ENCODE measurements at places on chromosomes 3 and 15.

DNA sequence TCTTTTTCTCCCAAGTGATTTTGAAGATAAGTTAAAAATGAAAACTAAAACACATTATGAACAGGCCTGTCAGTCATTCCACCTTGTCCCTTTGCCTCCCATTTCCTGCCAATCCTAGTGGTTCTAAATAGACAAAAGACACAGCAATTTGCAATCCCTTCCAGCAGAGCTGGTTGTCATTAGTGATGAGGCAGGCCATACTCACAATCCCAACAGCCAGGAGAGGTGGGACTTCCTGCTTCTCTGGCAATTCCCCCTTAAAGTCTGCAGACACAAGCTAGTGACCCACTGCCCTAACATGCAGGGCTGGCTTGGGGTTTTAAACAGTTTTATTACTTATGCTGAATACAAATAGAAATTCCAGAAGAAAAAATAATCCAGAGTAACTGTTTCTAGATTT lies 38.4 kb upstream of the RBP1 start:
- DNase-seq = no peak

DNA sequence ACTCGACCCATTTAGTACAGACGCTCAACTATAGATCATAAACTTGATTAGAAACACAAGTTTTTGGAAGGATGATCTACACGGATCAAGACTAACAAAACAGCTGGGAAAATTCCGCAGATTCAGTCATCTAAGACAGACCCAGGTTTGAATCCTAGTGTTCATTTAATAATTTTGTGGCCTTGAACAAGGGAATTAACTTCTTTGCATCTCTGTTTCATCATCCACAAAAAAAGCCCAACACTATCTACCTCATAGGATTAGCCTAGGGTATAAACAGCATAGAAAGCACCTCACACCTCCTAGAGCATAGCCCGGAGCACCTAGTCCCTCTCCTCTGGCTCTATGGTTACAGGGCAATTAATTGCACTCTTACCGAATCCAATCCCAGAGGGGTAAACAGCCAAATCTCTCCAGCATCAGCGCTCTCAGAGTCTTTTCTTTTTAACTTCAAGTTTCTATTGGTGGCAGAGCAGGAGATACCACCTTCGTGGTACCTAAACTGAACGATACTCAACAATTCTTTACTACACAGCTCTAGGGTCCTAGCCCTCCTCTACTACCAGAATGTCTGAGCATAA lies 3.5 kb downstream of the TBL1XR1 start:
- no peak for DNase-seq

GRCh38 chr15:46918462-46919140 lies 798.7 kb upstream of the SEMA6D start:
- no peak for DNase-seq

GRCh38 chr3:62027241-62027640 lies 346.1 kb downstream of the FEZF2 start:
- no peak for DNase-seq

GRCh38 chr3:48299746-48300712 lies 33.4 kb downstream of the SPINK8 start:
- peak; percentile 34 for DNase-seq

GRCh38 chr3:101134331-101134730 lies 141.1 kb upstream of the ABI3BP start:
- DNase-seq = no peak

GRCh38 chr3:127112796-127113570 lies 79.9 kb upstream of the PRR23E start:
- DNase-seq = no peak

DNA sequence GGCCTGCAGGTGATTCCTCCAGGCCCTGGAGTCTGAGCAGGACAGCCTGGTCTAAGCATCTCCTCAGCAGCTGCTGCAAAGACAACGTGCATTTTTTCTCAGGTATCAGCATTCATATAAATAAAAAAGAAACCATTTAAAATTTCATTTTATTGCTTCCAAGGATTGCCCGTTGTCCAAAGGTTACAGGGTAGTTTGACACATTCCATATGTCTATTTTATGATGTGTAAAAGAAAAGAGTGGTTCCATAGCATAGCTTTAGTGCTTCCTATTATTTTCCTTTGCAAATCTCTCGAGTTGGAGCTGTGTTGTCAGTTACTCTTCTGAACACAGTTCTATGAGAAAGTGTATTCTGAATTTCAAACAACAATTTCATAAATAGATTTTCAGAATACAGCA lies 7.2 kb upstream of the DGKG start:
- no peak for DNase-seq

GRCh38 chr15:65371976-65372786 lies 5.6 kb downstream of the IGDCC3 start:
- no peak for DNase-seq

GRCh38 chr15:59828263-59828662 lies 139.1 kb upstream of the BNIP2 start:
- no peak for DNase-seq

DNA sequence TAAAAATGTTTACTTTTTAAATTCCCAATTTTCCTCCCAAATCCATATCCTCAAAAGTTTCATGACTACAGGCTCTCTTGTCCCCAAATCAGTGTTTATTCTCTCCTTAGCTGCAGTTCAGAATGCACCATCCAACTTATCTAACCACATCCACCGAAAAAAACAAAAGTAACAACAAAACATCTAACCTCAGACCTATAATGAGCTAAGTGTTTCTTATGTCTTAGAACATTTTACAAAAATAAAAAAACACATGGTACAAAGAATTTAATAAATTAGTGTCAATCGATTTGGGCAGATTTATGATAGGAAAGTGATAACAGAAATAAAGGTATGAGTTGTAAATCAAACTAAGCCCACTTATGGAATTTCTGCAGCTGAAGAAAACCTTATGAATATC lies 13.6 kb downstream of the SATB1 start:
- DNase-seq = no peak

- no peak for DNase-seq
Observed at GRCh38 chr3:57281715-57282114, 10.8 kb downstream of the ASB14 start.

GRCh38 chr15:58369261-58369701 lies 62.5 kb upstream of the LIPC start:
- DNase-seq = peak; percentile 53

DNA sequence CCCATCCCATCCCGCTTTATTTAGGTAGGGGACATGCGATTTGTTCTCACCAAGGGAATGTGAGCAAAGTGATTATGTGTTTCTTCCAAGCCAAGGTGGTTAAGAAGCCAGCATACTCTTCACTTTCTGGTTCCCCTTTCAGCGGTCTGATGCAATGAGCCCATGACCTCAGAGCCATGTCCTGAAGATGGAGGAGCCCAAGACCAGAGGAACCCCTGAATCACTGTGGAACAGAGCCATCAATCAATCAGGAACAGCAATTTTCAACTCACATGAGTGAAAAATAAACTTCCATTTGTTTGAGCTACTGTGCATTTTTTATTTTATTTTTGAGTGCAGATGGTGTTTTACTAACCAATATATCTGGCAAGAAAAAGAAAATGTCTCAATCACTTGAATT lies 10.8 kb downstream of the THRB start:
- DNase-seq = no peak

- no peak for DNase-seq
Observed at GRCh38 chr15:58229297-58229768, 91.2 kb downstream of the AQP9 start.

DNA sequence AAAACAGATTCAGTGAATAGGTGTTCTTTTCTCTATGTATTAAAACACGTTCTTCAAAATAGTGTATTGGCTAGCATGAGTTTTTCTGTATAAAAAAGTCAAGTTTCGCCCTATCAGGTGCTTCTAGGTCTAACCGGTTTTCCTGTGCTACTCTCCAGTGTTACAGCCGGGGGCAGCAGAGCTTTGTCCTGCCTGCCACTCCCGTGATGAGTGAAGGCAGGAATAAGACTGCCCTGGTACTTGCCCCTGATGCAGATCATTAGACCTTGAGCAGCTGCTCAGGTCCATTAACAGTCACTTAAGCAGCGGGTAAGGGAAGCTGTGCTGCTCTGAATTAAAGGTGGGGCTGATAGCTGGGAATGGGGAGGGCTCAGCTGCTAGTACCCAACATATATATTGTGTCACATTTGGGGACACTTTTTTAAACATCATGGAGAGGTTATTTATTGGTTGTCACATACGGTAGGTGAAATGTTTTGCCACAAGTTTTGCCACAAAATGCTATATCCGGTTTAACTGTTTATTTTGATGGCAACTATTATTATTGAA lies 1.3 kb upstream of the UNC13C start:
- DNase-seq = no peak

DNA sequence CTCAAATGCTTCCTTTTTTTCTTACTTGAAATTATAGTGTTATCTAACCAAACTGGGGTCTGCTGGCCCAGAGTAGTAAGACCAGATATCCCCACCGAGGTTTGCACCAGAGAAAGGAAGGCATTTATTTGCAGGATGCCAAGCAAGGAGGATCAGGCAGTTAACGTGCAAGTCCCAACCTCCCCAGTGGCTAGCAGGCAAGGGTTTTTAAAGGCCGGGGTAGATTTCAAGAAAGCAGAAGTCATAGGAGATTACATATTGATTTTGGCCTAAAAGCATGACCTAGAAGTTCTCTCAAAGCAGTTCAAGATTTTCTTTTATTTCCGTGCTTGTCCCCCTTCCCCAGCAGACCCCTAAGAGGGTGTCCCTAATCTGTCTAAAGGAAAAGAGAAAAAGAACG lies 32.8 kb upstream of the STRIT1 start:
- no peak for DNase-seq

GRCh38 chr3:197335428-197336132 lies 37.2 kb upstream of the DLG1 start:
- no peak for DNase-seq

DNA sequence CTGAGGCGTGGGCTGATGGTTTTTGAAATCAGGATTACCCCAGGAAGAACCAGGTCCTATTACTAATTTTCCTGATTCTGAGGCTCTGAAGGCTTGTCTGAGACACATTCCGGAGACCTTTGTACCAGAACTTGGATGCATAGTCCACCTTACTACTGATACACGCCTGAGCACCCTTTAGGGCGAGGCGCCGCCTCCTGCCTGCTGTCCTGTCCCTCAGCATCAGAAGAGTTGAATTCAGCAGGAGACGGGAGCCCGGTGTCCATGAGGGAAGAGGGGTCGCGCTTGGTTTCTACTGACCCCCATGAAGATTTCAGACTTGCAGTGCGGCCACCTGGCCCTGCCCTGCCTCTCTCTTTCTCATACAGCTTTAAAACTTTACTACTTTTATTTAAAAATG lies 49.9 kb downstream of the KLF13 start:
- DNase-seq = no peak

- no peak for DNase-seq
Observed at GRCh38 chr15:101187820-101188636, 63.8 kb downstream of the CHSY1 start.

DNA sequence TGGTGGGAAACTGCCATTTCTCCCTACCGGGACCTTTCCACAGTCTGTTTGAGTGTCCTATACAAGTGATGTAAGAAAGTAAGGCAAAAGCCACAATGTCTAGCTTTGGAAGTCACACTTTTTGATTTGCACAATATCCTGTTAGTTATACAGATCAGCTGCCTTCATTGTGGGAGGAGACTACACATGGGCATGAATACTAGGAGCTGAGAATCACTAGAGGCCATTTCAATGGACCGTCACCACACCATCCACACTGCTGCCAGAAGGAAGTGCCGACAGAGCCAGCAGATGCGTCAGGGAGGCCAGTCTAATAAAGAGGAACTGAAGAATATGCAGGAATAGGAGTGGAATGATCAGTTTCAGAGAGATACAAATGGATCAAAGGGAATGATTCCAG lies 65.8 kb downstream of the SCN11A start:
- DNase-seq = no peak

DNA sequence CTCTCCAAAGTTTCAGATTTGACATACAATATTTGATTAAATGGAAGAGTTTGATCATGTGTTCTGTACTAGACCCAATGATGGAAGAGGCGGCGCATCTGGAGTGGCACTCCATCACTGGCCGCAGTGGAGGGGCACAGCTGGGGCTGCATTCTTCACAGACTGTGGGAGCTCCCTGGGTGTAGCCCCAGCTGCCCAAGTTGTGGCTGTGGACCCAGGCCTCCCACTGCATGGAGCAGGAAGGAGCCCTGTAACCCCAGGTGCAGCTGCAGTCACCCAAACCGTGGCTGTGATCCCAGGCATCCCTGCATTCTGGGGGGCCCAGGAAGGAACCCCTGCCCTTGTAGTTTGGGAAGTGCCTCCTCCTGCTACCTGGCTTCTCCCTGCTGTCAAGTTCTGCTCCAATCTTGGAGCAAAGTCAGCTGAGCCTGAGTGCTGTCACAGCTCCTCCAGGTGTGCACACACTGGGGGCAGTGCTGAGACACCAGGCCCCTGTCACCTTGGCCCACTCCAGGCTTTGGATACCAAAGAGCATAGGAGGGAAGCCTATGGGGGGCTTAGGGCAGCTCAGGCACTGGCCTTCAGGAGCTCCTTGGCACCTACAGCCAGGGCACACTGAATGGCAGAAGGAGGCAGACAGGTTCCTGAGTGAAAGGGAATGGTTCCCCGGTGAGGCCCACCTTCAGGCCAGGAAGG lies 651.9 kb upstream of the BCHE start:
- DNase-seq = no peak

DNA sequence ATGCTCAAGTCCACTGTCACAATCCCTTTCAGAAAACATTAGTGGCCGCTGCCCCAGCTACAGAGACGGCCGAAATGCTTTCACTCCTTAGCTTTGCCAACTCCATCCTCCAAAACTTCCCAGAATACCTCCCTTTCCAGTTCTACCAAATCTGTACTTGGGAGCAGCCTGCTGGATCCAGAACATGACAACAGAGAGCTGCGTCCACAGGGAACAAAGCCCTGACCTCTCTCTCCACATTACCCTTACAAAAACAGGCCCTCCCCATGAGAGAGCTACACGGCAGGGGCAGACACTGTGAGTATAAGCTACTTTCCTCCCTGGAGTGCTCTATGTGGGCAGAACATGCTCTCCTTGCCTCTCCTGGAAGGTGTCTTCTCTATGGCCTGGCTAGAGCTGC lies 6.3 kb downstream of the RBM15B start:
- DNase-seq = no peak

DNA sequence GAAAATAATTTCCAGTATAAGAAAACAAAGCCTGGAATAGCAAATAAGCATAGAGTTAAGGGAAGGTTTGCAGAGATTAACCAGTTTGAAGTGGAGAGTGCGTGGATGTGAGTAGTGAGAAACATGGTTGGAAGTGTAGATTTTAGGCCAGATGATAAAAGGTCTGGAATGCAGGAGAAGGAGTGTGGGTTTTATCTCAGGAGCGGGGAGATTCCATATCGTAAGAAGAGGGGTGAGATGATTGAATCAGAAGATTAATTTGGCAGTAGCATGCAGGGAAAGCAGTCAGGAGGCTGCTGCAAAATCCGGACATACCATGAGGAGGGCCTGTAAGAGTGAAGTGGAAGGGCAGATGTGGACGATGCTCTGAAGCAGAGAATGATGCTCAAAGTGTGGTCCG lies 13.7 kb downstream of the PPARG start:
- DNase-seq = no peak
